Stimulated activated CD4-positive, alpha-beta T cell treated with anti-CD3 and anti-CD28 coated beads, Interleukin-12 subunit alpha, Interleukin-12 subunit beta, amount 100 ng/mL, for 4 hours (primary cell): ENCODE measurements at places on chromosomes 1 and 21.
A peak's percentile ranks its signal among the peaks of the same experiment; 100 is the strongest.

DNA sequence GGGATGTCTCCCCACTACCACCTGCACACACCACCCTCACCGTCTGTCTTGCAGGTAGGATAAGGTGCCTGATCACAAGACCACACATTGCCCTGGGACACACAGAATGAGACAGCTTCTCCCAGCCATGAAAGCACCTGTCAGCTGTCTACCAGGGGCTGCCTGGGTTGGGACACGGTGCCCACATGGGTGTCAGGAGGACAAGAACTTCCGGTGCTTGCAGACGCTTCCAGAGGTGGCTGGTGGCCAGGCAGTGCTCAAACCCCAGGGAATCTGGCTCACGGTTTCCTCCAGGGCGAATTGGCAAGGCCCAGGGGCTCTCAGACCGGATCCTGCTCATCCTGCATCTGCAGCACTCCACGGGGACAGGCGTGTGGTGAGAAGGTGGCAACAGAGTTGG, 182.6 kb upstream of the ARHGEF16 start:
- no peak for DNase-seq

DNA sequence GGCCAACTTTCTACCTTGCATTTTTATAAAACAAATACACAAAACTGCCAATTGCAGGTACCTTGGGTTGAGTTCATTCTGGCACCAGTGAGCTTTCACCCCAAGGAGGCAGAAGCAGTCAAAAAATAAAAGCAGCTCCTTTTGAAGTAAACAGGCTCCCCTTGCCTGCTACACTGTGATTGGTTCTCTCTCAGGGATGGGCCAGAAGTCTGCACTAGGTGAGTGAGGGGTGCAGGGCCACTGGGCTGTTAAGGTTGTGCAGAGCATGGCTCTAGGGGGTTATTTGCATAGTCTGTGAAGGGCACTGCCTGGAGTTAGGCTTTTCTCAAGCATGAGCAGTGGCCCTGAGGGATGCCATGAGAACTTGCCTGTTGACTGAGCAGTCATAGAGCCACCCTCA, 39.1 kb downstream of the AKNAD1 start:
- no peak for DNase-seq

GRCh38 chr1:41590331-41590730, 105.8 kb upstream of the EDN2 start:
- DNase-seq: no peak

- DNase-seq: no peak
Measured at GRCh38 chr1:7786795-7787194, 2.7 kb downstream of the PER3 start.

- no peak for DNase-seq
Measured at GRCh38 chr1:235882816-235883215, 16.1 kb upstream of the LYST start.

GRCh38 chr1:110170766-110171733, 20.8 kb downstream of the SLC6A17 start:
- DNase-seq: no peak

DNA sequence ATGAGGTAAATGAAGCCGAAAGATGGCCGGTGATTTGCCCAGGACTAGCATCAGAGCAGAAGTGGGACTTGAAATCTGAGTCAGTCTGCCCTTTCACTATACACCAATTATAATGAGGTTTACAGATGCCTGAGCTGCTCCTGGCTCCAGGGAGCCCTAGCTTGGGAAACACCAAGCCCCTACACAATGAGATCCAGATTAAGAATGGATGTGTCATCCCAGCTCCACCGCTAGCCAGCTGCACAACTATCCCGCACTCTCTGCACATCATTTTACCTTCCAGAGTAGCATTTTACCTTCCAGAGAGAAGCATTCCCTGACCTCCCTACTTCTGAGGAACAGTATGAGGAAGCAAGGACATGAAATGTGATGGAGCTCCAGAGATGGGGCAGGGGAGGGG, 27.0 kb downstream of the SERTAD4 start:
- DNase-seq: no peak

- peak; percentile 72 for DNase-seq
Measured at GRCh38 chr1:35718492-35719336, at the start of gene C1orf216. TSS of gene C1orf216 (minus strand) at chr1:35718884. CDS start at chr1:35716321, 2,563 bp downstream.

DNA sequence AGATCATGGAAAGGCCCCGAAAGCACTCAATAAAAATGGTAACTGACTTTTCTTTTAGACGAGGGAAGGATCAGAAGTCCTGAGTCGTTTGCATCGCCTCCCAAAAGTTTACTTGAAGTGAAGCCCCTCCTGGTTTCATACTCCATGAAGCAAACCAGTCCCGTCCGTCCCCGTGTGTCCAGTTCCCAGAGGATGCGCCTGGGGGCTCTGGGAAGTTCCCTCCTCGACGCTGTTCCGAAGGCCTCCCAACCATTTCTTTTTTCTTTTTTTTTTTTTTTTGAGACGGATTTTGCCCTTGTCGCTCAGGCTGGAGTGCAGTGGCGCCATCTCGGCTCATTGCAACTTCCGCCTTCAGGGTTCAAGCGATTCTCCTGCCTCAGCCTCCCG, 661 bp upstream of the OSCP1 start:
- DNase-seq: no peak

GRCh38 chr1:36480161-36480560, 2.6 kb downstream of the CSF3R start:
- no peak for DNase-seq

DNA sequence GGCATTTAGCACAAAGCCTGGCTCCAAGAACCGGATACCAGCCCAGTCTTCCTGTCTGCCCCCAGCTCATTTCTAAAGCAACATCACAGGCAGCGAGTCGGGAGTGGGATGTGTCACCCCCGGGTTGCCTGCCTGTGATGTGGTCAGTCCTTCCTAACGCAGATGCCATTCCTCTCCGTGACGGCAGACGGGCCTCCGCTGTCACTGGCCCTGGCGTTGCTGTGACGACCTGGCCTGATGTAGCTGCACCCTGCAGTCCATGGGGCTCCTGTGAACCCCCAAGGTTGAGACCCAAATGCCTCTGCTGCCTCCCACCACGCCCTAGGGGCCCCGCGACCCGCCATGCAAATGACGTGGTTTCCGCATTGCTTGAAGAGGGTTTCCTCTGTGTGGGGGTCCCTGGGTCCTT, 12.3 kb downstream of the TNFRSF1B start:
- peak; percentile 71 for DNase-seq

DNA sequence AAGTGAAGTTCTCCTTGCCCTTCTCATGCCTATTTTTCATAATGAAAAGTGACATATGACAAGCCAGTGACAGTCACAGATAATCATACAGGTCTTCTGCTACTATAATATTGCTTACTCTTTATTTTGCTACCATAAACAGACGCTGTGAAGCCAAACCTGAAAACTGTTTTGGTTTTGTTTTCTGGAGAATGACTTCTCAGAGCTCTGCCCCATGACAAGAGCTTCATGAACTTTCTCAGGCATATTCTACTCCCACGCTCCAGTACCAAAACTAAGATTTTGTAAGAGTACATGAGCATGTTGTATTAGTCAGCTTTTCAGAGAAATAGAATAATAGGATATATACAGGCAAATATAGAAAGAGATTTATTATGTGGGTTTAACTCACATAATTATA, 64.3 kb upstream of the VTCN1 start:
- DNase-seq: no peak

GRCh38 chr1:156538711-156539440, 33.5 kb downstream of the IQGAP3 start:
- no peak for DNase-seq

DNA sequence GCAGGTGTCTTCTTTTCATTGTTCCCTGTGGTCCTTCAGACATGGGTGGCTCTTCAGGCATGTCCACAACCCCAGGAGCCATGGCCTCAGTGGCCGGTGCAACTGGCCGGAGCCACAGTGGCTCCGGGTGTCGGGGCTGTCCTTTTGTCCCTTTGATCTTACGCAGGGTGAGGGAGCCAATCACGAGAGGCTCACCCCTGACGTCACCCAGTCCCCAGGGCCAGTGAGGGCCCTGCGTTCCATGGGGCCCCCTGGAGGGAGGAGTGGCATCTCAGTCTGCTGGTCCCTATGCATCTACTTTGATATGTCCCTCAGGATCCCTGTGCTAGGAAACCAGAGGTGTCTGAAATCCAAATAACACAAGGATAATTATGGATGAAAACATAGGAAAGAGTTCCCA, 29.3 kb downstream of the ZSCAN20 start:
- no peak for DNase-seq

GRCh38 chr21:37342046-37342632, 24.4 kb upstream of the DYRK1A start:
- DNase-seq: no peak

DNA sequence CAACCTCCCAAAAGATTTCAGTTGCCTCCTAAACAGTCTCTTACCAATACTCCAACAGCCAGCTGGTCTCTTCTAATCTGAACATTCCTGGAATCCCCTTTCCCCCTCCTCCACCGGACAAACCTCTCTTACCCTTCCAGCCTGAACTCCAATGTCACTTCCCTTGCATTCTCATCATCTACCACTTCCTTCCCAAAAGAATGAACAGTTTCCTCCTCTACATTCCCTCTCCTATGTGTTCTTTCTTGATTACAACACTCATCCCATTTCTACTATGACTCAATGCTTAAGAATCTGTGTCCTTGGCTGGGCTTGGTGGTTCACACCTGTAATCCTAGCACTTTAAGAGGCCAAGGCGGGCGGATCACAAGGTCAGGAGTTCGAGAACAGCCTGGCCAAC, 417.1 kb downstream of the SETD4 start:
- no peak for DNase-seq

- no peak for DNase-seq
Measured at GRCh38 chr1:3116560-3116959, 47.6 kb downstream of the PRDM16 start.

DNA sequence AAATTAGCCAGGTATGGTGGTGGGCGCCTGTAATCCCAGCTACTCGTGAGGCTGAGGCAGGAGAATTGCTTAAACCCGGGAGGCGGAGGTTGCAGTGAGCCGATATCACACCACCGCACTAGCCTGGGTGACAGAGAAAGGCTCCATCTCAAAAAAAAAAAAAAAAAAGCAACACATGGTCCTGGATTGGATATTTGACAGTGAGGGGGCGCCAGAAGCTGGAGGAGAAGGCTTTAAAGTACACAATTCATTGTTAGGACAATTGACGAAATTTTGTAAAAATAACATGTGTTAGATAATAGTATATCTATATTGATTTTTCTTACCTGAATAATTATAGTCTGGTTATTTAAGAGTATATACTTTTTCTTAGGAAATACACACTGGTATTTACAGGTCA, 50.2 kb upstream of the USP25 start:
- DNase-seq: no peak

DNA sequence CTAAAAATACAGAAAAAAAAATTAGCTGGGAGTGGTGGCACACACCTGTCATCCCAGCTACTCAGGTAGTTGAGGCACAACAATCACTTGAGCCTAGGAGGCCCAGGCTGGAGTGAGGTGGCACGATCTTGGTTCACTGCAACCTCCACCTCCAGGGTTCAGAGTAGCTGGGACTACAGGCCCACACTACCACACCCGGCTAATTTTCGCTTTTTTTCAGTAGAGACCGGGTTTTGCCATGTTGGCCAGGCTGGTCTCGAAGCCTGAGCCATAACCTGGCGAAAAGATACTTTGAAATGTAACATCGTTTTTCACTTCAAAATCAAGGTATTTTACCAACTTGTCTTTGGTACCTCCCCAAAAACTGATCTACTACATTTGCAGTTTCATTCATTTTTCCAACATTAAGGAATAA, 6.1 kb downstream of the GAS5 start:
- peak; percentile 31 for DNase-seq

DNA sequence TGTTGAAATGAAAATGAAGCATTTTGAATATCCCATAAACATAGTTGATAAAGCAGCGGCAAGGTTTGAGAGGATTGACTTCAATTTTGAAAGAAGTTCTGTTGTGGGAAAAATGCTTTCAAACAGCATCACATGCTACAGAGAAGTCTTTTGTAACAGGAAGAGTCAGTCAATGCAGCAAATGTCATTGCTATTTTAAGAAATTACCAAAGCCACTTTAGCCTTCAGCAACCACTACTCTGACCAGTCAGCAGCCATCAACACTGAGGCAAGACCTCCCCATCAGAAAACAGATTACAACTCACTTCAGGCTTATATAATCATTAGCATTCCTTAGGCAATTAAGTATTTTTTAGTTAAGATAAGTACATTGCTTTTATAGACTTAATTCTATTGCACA, 33.8 kb upstream of the FCRL3 start:
- no peak for DNase-seq

GRCh38 chr1:21325731-21326387, 35.6 kb upstream of the ECE1 start:
- no peak for DNase-seq

- no peak for DNase-seq
Measured at GRCh38 chr1:91724231-91724630, 161.7 kb downstream of the TGFBR3 start.

GRCh38 chr1:93595266-93595665, 86.4 kb downstream of the BCAR3 start:
- DNase-seq: no peak

- no peak for DNase-seq
Measured at GRCh38 chr1:3525551-3526482, 71.4 kb downstream of the ARHGEF16 start.

DNA sequence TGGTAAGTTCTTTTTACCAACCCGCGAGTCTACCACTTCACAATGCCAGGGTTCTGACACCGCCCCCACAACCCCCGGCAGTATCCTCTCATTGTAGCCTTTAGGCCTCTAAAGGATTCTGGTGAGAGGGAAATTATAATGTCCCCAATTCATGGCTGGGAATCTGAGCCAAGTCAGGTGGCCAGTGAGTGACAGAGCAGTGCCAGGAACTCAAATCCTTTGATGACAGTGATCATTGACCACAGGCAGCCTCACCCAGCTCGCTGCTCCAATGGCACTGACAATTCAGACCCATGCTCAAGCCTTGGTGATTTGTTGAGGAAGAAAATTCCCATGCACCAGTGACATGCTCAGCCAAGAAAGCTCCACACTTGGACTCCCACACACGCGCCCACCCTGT, 63.4 kb upstream of the CSF1 start:
- DNase-seq: no peak

DNA sequence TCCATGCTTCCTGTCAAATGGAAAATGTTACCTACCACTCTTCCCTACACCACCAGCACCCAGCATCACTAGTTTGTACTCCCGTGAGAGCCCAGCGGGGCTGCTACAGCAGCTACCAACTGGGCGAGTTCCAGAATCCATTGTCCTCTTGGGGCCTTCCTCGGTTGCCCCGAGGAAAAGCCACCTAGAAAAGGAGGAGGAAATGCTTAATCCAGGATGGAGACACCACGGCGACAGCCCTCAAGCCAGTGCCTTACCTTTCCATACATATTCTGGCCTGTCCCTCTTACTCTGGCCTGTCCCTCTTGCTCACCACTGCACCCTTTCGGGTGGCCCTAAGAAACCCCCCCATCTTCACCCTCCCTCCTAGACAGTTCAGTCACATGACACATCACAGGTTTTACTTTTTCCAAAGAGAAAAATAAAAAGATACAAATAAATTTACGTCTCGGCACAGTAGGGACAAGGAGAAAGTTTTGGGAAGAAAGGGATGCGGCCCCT, 478 bp downstream of the RIT1 start:
- DNase-seq: no peak

- DNase-seq: no peak
Measured at GRCh38 chr1:212926372-212926771, 24.0 kb upstream of the VASH2 start.

- DNase-seq: no peak
Measured at GRCh38 chr1:224168859-224169380, 14.1 kb upstream of the DEGS1 start.
